ENCODE measurements at places on chromosomes 7 and 10.

DNA sequence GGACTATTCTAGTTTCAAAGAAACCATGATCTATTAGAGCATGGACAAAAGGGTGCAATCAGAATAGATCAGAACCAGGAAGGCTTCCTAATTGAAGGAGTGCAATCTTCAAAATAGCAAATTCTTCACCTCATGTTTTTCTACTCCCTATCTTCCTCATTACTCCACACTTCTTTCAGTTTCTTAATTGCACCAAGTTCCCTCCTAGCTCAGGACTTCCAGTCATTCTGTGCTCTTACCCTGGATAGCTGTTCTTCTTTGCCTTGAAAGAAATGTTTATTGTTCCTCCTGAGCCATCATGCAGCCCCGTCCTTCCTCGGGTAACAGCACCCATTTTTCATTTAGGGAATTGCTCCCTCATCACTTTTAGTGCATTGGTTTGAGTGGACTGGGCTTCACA is 23.1 kb downstream of the TRPV5 start:
- no peak for DNase-seq

- DNase-seq, result no peak
These were observed 15.5 kb upstream of the GPR15LG start for GRCh38 chr10:84158061-84158460.

- peak; percentile 6 for DNase-seq
These were observed 3.1 kb upstream of the MRC1 start for GRCh38 chr10:17805921-17806577.

- DNase-seq, result no peak
These were observed 45.1 kb downstream of the TMEM26 start for GRCh38 chr10:61408105-61408504.

GRCh38 chr7:37495574-37496184 is 47.0 kb upstream of the ELMO1 start:
- DNase-seq, result no peak

DNA sequence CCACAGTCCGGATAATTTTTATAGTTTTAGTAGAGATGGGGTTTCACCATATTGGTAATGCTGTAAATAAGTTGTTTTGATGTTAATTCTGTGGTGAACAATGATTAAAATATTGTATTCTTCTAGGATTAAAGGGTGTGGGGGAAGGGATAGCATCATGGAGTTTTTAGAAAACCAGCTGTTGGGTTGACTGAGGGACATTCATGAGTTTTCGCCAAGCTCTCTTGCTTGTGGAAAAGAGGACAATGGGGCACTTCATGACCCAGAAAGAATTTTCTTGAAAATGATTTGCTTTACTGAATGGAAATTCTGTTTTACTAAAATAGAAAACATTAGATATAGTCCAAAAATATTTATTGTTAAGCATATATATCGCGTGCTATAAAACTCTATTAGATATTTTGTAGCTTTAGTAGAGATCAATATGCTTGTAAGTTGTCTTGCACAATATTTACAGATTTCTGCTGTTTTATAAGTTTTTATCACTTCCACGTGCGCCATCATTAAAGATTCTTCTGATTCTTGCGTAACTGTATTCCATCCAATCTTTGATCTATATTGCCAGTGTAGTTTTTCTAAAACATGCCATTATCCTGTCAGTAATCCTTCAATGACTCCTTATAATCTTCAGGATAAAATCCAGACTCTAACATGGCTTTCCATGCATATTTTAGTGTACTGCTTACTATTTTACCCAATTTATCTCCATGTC is 41.8 kb downstream of the LCOR start:
- no peak for DNase-seq

DNA sequence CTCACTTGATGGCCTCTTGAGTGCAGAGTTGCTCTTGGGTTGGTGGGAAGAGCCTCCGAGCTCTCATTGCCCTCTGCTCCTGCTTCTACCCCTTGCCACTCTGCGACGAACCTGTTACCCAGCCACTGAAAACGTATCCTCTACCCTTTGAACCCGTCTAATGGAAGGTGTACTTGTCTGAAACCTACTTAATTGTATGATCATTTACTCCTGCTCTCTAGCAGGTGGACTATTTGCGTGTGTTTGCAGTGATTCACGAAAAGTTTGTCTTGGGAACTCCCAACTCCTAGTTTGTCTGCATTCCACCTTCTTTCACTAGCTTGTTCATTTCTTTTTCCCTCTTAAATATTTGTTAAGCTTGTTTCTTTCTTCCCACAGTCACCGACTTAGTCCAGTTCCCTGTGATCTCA is 503 bp downstream of the CROT start:
- DNase-seq, result no peak

GRCh38 chr10:82813856-82814255 is 938.9 kb downstream of the NRG3 start:
- no peak for DNase-seq

DNA sequence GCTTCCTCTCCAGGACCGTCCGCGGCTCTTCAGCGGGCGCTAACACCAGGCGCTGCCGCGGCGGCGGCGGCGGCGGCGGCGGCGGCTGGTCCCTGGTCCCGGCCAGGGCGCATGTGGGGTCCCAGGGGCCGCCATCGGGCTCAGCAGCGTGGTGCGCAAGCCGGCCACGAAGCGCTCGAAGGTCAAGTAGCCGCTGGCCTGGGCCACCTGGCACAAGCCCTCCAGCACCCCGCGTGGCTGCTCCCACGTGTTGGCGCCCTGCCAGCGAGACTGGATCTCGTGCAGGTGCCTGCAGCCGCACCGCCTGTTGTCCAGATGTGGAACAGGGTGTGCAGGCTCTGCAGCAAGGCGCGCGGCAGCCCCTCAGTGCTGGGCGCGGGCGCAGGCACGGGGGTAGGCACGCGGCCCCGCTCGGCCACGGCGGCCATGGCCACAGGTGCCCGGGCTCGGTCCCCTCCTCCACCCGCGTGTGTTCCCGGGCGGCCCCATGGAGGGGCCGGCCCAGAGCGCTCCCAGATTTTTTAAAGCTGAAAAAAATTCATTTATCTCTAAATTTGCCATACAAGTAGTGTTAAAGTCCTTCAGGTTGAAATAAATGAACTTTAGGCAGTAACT is 884.2 kb upstream of the ZNF722 start:
- no peak for DNase-seq

DNA sequence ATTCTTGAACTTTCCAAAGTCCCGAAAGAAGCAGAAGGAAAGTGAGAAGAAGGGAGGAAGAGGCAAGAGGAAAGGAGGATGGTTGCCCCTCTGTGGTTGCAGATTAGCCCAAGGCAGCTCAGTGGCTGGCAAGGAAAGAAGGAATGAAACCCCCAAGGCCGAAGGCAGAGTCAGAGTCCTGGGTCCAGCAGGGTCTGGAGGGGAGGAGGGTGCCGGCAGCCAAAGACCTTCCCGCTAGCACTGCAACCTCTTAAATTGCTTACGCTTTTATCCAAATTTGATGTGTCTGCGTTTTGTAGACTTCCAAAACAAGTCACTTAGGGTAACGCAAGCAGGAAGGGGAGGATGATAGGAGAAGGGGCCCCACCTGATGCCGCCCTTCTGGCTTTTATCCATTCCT is 7.4 kb upstream of the PFKP start:
- DNase-seq, result no peak

DNA sequence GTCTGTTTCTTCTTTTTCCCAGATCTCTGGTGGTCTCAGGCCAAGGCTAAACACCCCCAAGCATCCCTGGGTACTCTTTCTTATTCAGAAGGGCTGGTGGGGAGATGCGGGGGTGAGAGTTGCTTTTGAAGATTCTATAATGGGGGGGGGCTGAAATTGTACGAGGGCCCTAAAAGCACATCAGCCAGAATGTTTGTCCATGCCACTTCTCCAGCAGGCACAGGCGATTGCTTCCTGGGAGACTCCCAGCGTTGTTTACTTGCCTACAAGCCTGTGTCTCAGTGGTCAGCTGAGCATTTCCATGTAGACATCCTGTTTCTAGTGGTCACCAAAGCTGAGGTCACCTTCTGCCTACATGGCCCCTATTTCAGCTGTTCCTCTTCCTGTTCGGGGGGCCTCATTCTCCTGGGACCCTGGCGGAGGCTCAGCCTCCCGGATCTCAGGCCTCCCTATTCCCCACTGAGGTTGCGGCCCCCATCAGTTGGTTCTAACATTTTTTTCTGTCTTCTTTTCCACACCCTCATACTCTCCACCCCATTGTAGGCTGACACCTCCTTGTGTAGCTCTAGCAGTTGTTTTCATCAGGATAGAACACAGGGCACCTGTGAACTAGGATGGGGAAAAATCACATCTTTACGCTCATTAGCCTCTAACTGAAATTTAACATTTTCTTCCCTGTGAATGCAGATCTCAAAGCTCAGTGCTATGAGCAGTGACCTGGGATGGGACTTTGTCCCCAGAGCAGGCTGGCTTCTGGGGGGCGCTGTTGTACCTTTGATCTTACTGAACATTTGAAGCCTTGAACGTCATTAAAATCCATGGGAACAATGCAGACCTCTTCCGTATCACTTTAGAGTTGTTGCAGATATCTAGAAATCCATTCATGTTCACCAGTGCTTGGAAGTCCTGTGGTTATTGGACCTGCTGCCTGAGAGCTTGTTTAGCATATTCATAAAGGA is 286.5 kb downstream of the GLRX3 start:
- DNase-seq, result no peak

DNA sequence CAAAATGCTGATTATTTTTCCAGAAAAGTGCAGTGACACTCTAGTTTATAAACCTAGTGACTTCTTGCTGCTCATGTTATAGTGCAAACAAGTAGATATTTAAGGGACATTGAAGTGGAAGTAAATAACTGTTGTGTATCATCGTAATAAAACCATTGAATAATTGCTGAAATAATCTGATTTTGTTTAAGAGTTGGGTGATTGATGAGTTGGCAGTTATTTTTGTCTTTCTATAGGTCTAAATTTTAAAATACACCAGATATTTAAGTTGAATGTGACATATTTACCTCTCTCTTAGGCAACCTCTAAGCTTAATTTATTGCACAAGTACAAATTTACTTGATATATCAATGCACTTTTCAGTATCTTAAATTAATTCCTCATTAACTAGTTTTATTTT is 192.9 kb downstream of the TSPAN12 start:
- DNase-seq, result no peak

DNA sequence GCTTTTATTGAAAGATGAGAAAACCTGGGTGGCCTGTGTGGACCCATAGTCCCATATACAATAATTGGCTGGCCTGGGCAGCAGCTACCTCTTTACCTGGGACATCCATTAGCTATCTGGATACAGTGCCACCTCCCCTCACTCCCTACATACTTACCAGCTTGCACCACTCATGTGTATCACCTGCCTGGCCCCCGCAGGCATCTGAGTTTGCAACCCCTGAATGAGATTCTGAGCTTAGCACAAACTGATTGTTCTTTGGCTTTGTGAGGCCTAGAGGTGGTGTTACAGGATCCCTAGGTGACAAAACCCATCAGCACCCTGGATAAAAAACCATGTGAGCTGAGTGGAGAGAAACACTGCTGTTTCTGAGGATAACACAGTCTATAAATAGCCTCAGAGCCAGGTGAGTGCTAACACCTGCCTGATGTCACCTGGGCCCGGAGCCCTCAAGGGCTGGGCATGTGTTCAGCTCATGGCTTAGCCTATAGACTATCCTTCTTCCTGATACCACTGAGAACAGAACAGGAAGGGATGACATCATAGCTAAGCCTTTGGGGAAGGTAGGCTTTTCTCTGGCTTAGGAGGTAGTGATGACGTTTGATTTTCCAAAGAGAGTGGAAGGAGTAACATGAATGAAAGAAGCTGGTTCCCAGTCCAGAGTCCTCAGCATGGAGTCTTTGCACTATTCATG is 2.6 kb upstream of the PPIF start:
- no peak for DNase-seq

GRCh38 chr7:125059861-125060456 is 130.3 kb upstream of the POT1 start:
- DNase-seq, result no peak

GRCh38 chr7:82566752-82567151 is 123.2 kb upstream of the CACNA2D1 start:
- DNase-seq, result no peak

DNA sequence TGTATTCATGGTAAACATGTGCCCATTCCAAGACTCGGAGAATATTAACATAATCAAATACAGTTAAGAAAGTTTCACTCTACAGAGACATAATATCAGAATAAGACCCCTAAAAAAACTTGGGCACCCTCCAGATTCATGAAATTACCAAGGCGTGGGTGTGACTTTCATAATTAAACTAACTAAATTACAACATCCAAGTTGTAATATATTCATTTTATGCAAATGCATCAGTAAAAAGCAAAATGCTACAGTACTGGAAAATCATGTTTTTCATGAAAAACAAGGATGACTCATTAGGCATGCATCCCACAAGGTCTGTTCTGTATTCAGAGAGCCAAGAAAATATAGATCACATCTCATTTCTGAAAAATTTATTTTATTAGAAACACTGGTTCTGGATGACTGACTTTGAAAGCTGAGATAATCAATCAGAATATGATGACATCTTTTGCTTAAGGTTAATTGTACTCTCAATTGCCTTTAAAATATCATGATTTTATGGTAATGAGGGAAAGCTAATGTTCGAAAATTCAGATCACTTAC is 248.8 kb upstream of the SMIM30 start:
- no peak for DNase-seq

- no peak for DNase-seq
These were observed 4.8 kb upstream of the AOC1 start for GRCh38 chr7:150847536-150847935.

DNA sequence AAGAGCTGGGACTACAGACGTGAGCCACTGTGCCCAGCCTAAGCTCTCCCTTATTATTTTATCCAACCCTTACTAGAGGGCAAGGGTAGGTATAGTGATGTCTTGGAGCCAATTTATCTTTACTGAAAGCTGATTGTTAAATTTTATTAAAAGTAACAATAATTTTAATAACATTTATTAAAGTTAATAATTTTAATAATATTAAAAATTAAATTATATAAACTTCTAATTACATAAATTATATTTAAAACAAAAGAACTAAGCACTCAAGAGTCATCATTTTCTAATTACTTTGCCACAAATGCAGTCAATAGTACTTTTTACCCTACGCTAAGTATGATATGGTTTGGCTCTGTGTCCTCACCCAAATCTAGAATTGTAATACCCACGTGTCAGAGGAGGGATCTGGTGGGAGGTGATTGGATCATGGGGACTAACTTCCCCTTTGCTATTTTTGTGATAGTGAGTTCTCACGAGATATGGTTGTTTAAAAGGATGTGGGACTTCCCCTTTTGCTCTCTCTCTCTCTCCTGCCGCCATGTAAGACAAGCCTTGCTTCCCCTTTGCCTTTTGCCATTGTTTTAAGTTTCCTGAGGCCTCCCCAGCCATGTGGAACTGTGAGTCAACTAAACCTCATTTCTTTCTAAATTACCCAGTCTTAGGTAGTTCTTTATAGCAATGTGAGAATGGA is 58.4 kb upstream of the ETV1 start:
- no peak for DNase-seq
